ENCODE measurements at places on chromosomes 3 and 15.

- DNase-seq, result no peak
Measured at GRCh38 chr3:188931531-188931930, 240.2 kb upstream of the TPRG1 start.

DNA sequence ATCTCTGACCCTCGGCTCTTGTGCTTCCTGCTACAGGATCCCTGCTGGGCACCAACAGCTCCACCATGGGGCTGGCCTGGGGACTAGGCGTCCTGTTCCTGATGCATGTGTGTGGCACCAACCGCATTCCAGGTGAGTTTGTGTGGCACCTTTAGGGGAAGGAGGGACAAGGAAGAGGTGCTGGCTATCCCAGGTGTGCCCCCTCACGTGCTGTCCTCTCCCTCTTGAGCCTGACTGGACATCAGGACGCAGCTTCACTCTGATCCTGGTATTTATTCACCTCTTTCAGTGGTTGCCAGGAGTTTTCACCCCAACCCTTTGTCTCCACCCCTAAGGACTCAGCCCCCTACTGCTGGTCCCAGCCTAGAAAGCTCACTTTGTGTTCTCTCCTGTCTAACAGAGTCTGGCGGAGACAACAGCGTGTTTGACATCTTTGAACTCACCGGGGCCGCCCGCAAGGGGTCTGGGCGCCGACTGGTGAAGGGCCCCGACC is 960 bp downstream of the THBS1 start:
- no peak for DNase-seq

DNA sequence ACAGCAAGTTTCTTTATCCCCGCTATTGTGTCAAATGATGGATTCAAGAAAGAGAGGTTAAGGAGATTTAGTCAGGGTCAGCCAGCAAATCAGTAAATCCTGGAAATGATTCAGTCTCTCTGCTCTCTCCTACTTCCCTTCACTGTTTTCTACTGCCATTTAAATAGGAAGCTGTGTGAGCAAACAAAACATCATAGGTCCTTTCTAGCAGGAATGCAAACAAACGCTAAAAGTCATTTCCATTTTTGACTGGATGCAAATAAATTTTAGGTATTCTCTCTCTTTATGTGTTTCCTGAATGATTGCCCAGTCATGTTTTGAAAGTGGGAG is 299.4 kb upstream of the RORA start:
- no peak for DNase-seq

GRCh38 chr3:7306901-7307300 is 446.0 kb downstream of the GRM7 start:
- DNase-seq, result no peak

GRCh38 chr3:89155811-89156210 is 48.4 kb downstream of the EPHA3 start:
- no peak for DNase-seq

GRCh38 chr3:59212128-59212779 is 162.4 kb upstream of the CFAP20DC start:
- no peak for DNase-seq

DNA sequence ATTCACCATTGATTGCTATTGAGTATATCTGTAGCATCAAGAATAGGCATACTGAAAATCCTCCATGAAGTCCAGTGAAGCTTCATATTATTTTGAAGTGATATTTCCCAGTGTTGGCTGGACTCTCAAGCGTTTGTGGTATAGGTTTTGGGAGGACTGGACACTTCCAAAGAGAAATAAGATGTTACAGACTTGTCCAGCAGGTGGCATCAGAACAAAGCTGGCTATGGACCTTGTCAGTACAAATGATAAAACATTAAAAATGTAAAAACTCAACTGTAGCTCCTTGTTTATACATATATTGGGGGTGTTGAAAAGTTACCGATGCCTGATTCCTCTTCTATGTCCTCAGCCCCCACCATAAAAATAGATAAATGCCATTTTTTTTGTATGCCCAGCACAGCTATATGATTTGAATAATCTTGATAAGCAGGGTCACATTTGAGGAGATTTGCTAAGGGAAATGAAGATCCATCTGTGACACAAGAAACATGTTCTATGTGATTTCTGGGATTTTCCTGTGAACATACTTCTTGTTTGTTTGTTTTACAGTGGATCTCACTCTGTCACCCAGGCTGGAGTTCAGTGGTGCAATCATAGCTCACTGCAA is 54.5 kb upstream of the GOLGA6B start:
- DNase-seq, result no peak

GRCh38 chr15:26146202-26146601 is 283.1 kb upstream of the ATP10A start:
- no peak for DNase-seq

GRCh38 chr15:60351066-60351465 is 46.7 kb downstream of the ANXA2 start:
- no peak for DNase-seq

- no peak for DNase-seq
Measured at GRCh38 chr3:194030372-194030771, 105.6 kb upstream of the HES1 start.

- DNase-seq, result no peak
Measured at GRCh38 chr3:57068437-57069089, 8.1 kb downstream of the SPATA12 start.

DNA sequence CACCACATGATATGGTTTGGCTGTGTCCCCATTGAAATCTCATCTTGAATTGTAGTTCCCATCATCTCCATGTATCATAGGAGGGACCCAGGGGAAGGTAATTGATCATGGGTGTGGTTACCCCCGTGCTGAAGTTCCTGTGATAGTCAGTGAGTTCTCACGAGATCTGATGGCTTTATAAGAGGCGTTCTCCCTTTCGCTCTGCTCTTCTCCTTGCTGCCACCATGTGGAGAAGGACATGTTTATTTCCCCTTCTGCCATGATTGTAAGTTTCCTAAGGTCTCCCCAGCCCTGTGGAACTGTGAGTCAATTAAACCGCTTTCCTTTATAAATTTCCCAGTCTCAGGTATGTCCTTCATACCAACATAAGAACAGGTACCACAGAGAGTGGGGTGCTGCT is 21.9 kb downstream of the OSTN start:
- DNase-seq, result no peak

GRCh38 chr3:15496341-15496664 is 25.2 kb downstream of the COLQ start:
- no peak for DNase-seq

- no peak for DNase-seq
Measured at GRCh38 chr3:174116421-174116820, 718.9 kb downstream of the NLGN1 start.

DNA sequence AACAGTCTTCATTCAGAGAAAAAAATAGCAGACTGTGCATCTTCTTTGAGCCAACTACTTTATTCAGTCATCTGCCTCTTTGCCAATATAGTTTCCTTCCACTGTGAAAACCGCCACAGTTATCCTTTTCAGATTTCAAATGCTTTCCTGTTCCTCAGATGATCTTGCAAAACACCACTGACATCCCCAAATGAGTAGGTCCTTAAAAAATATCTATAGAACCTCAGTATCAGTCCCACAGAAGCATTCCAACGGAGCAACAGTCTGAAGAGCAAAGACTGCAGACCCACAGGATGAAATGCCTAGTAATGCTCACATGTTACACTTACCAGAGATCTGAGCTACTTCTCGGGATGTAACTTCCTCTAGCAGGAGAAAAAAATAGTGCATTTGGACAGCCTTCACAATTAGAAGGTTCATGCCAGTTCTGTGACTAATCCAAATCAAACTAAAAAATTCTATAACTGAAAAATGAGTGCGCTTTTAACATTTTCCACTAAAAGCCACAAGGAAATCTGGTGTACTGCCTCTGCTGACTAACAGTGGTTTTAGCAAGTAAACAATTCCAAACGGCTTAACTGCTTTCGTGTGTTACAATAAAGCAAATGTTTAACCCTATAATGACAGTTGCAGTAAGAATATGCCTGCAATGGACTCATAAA is at the start of gene ANKRD28:
TSS of gene ANKRD28 (minus strand) at position 338 of the 662 bp plus-strand sequence. CDS start 1,458 bp downstream, outside the sequence.
- no peak for DNase-seq

- DNase-seq, result no peak
Measured at GRCh38 chr15:76024021-76024768, 12.0 kb upstream of the NRG4 start.

GRCh38 chr3:48194446-48195071 is 6.3 kb upstream of the CDC25A start:
- no peak for DNase-seq

DNA sequence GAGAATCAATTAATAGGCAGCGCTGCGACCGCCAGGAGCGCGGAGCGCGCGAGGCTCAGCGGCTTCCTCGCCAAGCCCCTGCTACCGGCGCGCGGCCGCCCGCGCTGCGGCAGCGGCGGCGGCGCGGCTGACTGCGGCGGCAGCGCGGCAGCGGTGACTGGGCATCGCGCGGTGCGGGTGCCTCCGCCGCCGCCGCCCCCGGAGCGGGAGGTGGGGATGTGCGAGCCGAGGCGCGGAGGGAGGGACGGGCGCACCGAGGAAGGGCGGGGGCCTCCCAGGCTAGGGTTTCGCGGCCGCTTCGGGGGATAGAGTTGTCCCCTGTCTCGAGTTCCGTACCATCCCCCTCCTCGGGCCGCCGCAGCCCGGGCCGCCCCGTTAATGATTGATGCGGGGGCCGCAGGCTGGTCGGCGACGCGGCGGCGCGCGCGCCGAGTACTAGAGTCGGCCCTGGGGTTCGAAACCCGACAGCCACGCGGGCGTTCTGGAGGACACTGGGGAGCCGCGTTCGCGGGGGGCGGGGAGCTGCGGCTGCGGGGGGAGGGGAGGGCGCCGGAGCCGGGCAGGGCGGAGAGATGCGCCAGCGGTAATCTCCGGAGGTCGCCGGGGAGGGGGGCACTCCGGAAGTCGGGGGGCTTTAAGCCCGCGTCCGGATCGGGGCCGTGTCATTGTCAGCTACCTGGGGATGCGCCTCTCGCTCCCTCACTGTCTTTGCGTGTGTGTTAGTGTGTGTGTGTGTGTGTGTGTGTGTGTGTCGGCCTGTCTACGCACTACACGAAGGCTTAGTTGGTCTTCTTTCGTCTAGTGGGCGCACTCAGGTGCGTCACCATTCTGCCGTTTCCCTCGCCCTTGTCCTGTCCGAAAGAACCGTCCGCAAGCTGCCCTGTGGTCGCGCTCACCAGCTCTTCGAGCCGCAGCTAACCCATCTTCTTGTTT is at the start of gene PAQR9:
TSS of gene PAQR9 (minus strand) at position 159 of the 933 bp plus-strand sequence. CDS start 338 bp downstream, outside the sequence.
- no peak for DNase-seq

- no peak for DNase-seq
Measured at GRCh38 chr3:177561769-177562392, 364.6 kb upstream of the TBL1XR1 start.

GRCh38 chr3:45993421-45994027 is 2.1 kb downstream of the FYCO1 start:
- no peak for DNase-seq

GRCh38 chr3:188854772-188855149 is 317.0 kb upstream of the TPRG1 start:
- DNase-seq, result no peak

DNA sequence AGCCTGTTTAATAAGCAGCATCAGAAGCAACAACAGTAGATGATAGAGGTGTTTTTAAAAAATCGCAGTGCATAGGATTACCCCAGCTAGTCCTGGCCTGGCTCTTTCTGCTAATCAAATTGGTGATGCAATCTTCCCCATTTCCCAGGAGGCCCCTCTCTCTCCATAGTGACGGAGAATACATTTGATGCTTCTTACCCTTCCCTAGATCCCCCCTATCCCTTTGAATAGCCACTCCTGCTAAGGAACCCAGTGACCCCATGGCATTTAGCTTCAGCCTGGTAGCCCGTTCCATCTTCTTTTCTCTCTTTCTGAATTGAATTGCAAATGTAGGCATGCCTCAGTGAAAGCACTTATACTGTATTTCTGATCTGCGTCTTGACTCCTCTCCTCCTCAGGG is 223.6 kb upstream of the GAP43 start:
- DNase-seq, result no peak

DNA sequence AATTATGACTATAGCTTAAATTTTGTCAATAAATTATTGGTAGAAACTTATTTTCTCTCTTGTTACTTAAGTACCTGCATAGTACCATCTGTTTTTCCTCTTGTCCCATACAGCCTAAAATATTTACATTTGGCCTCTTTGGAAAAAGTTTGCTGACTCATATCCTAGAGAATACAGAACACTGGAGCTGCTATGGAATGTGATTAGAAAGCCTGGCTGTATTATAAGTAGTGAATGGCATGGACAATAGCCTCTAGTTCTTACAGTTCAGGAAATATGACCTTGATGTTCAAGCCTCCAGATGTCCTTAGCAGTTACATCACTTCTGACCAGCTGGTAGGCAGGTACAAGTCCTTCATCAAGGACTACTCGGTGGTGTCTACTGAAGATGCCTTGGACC is 28.3 kb downstream of the ST8SIA2 start:
- no peak for DNase-seq

GRCh38 chr15:89087830-89088604 is at the start of gene ABHD2:
TSS of gene ABHD2 (plus strand) at chr15:89088456. CDS start at chr15:89116328, 27,872 bp downstream.
- DNase-seq, result peak; percentile 99

- no peak for DNase-seq
Measured at GRCh38 chr3:137264843-137265330, 307.1 kb downstream of the IL20RB start.

- DNase-seq, result no peak
Measured at GRCh38 chr15:55958349-55958748, 35.1 kb downstream of the NEDD4 start.

DNA sequence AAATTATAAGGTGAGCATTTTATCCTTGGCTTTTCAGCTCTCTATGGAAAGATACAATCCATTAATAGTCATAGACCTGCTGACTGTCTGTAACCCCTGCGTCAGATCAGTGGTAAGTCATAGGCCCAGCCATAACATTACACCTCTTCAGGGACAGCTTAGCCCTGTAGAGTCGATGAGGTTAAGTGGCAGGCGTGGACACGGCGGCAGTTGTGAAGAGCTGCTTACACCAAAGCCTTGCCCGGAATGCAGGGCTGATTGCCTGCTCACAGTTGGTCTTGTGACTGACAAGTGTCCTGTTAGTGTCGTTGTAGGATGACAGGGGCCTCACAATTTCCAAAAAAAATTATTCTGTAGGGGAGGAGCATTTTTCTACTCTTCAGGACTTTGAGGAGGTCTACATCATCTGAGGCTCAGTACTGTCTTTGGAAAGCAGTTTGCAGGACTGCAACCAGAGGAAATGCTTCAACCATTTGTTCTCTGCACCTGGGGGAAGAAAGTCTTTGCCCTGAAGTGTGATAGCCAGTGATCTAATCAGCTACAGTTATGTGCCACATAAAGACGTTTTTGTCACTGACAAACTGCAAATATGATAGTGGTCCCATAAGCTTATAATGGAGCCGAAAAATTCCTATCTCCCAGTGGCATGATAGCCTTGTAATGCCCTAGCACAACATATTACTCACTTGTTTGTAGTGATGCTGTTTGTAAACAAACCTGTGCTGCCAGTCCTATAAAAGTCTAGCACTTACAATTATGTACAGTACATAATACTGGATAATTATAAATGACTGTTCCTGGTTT is 14.9 kb upstream of the SELENOT start:
- DNase-seq, result no peak

DNA sequence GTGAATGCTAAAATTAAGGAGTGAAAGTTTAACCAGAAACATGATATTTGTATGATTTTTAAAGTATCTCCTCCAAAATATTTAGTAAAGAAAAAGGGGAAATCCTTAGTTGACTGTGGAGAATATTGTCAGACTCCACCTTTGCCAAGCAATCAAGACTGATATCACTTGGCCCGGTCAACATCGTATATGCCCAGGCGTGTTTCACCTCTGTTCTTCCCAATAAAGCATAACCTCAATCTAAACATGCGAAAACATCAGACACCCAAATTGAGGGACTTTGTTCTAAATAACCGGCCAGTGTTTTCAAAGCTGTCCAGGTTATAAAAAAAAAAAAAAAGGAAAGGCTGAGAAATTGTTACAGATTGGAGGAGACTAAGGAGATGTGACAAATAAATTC is 54.2 kb upstream of the PPP4R2 start:
- no peak for DNase-seq
